Glutamatergic neuron (in vitro differentiated cells): ENCODE measurements at places on chromosomes 2 and 18.

DNA sequence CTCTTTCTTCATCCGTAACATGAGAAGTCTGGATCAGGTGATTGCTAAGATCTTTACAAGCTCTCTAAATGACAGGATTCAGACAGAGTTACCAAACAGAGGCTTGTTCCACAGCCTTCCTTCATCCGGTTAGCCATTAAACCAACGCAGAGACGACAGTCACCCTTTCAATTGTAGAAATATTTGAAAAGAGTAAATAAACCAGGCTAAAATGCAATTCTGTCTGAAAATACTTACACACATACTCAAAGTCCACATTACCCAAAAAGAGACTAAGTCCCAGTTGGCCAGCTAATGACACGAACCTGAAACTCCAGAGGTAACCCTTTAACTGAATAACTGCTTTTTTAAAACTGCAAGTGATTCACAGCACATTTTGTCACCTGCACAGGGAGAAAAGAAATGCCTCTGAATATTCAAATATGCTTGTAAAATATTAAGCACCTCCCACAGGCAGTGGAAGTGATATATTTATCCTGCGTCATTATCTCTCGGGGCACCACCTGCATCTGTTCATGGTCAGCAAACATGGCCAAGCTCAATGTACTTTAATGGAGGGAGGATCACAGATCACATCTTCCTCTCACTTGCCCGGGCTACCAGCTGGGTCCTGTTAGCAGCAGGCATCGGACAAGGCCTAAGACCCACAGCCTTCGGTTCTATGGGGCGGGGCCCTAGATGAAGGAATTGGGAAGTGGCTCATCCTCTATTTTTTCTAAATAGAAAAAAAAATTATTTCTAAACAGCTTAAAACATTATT is 38.8 kb upstream of the DNER start:
- DNase-seq, result no peak

GRCh38 chr2:30860003-30860725 is 52.9 kb upstream of the CAPN13 start:
- DNase-seq, result no peak

GRCh38 chr18:47254341-47254939 is 3.0 kb upstream of the SKOR2 start:
- DNase-seq, result no peak

DNA sequence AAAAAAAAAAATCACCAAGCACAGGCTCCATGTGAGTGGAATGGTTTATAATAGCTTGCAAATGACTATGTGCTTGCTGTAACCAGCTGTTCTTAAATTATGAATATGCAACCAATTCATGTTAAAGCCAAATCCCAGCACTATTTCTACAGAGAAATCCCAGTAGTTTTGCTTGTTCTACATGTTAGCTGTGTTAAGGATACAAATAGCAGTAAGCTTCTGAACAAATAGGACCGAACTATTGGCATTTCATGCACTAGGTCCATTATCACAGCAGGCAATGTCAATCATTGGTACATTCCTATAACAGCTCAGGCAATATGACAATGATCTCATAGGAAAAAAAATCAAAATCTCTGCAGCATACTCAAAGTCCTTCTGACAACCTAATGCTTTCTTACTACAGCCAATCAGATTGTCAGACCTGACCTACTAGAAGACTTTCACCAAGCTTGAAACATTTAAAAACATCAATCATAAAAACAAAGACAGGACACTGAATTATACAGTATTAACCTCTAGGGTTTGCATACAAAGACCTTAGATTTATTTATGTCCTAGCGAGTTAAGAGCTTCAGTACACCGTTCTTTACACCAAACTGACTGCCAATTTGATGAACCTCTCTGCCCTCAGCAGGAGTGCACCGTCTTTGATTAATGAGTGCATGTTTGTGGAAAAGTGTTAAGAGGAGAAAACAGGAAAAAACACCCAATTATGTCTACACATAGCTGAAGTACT is 6.4 kb downstream of the BAZ2B start:
- DNase-seq, result no peak
